ENCODE measurements at places on chromosomes 4 and X.
A peak's percentile ranks its signal among the peaks of the same experiment; 100 is the strongest.

DNA sequence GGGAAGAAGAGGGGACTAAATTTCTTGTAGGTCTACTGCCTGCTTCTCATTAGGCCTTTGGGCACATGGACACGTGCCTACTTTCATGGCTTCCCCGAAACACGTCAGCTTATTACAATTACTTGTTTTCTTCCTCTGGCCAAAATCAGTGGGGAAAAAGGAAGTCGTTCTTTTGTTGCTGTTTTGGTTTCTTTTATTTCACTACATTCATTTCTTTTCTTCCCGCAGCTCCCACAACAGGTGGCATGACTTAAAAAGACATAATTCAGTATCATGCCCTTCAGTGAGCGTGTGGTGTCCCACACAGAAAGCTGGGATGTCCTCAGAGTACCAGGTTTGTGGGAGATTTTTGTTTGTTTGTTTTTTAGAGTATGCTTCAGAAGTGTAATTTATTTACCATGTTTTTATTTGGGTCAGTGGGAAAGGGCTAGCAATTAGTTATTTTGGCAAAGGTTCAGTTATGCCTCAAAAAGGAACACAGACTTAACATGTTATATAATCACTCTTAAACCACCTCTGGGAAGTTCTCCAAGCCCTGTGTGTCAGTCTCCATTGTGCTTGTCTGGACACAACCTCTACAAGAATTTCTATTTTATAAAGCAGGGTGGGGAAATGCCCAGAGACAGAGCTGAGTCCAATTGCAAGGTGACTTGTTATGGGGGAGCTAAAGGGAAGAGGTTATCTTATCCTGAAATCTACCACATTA is 44.2 kb upstream of the SPRY1 start:
- no peak for DNase-seq

- DNase-seq, result no peak
Observed at GRCh38 chr4:13263967-13264525, 220.1 kb downstream of the RAB28 start.

- no peak for DNase-seq
Observed at GRCh38 chr4:6527683-6528595, 47.0 kb upstream of the MAN2B2 start.

DNA sequence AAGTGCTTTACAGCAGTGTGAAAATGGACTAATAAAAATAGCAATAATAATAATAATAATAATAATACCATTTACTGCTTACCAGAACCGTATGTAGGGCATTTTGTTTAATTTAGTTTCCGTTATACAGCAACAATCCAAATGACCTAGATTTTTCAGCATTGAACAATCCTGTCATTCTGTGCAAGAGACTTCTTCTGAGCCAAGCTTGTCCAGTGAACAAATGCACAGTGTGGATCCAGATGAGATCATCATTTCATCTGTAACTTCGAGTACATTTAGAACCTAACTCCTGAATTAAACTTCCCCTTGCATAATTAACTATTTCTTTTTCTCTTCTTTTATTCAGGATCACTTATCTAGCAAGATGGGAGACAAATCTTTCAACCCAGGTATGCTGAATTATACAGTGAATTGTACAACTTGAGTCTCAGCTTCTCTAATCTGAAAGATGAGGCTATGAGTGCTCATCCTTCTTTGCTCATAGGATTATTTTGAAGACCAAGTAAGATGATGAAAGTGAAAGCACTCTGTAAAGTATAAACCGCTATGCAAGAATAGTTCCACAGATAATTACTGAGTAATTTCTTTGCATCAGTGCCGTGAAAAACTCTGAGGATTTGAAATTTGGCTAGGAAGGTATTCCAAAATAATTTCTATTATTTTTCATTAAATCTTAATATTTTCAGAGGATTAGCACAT is 6.6 kb downstream of the CLNK start:
- no peak for DNase-seq

DNA sequence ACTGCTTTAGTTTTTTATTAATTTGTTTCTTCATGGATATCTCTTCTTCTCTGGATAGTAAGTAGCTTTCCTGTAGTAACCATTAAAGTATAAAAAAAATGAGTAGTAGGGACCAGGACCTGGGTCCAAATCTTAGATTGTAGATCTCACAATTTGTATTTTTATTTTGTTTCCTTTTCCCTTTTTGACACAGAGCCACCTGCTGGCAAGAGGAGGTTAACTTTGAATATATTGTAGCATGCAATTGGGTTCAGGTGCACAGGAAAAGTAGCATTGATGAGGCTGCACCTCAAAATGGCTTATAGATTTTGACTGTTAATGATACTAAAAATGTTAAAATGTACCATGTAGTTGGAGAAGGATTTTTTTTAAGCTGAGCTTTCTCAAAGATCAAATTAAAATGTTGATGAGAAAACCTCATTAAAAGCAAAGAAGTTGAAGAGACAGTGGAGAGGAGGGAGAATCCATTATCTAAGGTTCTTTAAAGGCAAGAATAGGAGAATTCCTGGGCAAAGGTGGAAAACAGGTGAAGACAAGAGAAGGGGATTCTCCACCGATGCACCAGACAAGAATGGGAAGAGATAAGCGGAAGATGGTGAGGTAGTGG is 48.3 kb upstream of the HPGDS start:
- no peak for DNase-seq

DNA sequence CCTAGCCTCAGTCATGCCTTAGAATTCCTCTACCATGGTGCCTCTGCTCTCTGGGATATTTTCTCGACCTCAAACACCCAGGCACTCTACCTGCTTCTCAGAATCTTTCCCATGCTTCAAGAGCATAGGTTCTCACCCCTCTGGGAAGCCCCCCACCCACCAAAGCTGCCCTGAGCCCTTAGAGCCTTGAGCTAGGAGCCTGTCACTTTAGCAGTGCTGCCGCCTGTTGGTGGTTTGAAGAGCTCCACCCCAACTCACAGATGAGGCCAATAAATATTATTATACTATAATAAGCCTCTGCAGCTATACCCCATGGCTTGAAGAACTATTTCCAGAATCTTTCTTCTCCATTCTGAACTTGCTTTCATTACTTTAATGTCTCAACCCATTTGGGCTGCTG is 109.7 kb downstream of the RTL5 start:
- DNase-seq, result peak; percentile 25

- no peak for DNase-seq
Observed at GRCh38 chrX:77924320-77924859, 13.9 kb downstream of the ATP7A start.

GRCh38 chr4:8700531-8700930 is 108.0 kb downstream of the CPZ start:
- DNase-seq, result no peak

DNA sequence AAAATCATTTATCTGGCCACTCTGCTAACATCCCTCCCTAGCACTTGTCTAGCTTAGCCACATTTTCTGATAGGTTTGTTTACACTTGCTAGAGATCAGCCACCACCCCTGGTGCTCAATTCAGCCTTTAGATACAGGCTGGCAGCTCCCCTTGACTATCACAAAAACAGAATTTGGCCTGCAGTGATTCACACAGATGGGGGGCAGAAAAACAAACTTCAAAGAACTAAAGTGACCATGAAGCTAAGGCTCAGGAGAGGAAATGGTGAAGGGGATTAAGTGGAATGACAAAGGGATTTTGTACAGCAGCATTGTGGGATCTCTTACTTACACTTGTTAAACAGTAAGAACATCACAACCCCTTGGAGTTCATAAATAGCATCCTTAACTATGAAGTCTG is 1718.0 kb upstream of the PCDH7 start:
- DNase-seq, result no peak

DNA sequence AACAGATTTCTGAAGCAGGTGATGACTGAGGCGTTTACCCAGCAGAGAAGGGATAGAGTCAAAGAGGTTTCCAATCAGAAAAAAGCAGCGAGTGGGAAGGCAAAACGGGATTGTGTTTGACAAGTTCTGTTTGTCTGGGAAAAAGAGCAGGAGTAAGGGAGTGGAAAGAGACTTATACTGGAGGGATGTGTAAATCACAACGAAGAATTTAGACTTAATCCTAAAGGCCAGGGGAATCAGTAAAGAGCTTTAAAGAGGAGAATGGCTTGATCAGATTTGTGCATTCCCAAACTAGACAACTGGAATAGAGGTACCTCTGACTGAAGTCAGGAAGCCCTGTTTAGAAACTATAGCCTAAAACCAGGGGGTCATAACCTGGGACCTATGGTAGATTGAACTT is 31.5 kb upstream of the LRBA start:
- no peak for DNase-seq

DNA sequence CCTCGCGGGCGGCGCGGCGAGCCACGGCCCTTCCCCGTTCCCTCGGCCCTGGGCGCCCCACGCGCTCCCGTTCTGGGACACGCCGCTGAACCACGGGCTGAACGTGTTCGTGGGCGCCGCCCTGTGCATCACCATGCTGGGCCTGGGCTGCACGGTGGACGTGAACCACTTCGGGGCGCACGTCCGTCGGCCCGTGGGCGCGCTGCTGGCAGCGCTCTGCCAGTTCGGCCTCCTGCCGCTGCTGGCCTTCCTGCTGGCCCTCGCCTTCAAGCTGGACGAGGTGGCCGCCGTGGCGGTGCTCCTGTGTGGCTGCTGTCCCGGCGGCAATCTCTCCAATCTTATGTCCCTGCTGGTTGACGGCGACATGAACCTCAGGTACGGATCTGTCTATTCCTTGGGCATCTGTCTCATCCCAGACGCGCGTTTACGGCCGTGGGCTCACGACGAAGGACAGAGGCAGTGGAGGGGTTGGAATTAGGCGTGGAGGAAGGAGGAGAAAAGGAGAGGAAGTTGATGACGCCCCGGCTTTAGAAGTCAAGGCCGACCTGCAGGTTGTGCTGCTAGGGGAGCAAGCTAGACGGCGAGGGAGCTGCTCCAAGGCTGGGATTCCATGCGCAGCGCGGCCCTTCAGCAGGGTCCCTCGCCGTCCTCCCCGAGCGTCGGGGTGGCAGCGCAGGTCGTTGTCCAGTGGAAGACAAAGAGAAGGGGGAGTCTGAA is 792 bp downstream of the SLC10A4 start:
- no peak for DNase-seq

- DNase-seq, result no peak
Observed at GRCh38 chr4:2489081-2489805, 20.3 kb downstream of the RNF4 start.

GRCh38 chr4:56286763-56287162 is 100.5 kb downstream of the AASDH start:
- DNase-seq, result no peak

GRCh38 chr4:68718447-68719074 is 48.1 kb upstream of the UGT2B15 start:
- DNase-seq, result no peak

DNA sequence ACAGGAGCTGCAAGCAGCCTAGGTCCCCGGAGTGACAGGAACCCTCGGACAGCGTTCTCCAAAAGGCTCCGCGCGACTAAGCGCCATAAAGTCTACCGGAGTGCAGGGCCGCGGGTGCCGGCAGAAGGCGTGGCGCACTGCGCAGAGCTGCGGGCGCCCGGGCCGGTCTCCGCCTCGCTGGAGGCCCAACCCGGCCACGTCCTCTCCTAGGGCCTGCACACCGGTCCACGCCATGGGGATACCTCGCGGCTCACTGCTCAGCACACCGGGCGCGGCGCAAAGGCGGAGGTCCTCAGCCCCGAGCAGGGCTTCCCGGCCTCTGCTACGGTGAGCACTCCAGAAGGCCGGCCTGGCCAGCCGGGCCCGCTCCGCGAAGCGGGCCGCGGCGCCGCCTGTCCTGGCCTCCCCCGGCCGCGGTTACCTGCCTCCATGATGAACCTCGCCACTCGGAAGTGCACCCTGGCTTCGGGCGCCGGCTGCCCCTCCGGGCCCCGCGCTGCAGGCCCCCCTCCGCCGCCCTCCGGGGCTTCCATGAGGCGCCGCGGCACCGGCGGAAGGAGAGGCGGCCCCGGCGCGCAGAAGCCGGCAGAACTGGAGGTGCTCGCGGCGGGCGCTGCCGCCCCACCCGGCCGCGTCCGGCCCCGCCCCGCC is at the start of gene CCNQ:
TSS of gene CCNQ (minus strand) at position 599 of the 651 bp plus-strand sequence. CDS start at position 533, 66 bp downstream.
- no peak for DNase-seq

GRCh38 chr4:53477636-53478035 is 100.2 kb downstream of the FIP1L1 start:
- no peak for DNase-seq

- DNase-seq, result no peak
Observed at GRCh38 chr4:170687751-170688150, 598.0 kb upstream of the AADAT start.

GRCh38 chrX:54944816-54945215 is 24.2 kb downstream of the TRO start:
- no peak for DNase-seq

DNA sequence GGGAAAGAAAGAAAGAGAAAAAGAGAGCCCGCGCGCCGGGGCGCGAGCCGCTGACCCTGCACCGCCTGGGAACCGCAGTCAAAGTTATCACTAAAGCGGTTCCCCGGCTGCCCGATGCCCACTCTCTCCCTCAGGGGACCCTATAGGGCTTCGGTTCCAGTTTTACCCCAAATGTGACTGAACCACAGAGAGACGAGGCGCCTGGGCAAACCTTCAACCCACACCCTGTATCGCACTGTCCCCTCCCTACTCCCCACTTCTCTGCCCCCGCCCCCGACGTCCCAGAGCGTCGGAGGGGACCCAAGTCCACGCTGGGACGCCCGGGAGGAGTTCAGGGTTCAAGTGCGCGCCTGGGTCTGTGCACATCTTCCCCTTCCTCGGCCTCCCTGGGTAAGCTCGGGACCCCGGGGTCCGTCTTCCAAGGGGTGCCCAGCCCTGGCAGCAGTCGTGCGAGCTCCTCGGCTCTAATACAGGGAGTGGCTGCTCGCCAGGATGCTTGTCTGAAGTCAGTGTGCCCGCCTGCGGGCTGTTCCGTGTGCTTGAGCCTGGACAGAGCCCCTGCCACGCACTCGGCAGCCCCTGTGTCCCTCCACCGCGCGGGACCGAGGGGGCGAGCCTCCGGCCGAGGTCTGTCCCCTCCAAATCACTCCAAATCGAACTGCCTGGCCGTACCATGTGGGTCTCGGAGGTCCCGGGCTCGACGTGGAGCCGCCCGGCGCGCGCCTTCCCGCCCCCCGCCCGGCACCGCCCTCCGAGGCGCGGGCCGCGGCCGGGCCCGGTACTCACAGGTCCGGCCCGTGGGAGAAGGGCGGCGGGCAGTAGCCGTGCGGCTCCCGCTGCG is 960 bp downstream of the TRPC3 start:
- DNase-seq, result peak; percentile 17

DNA sequence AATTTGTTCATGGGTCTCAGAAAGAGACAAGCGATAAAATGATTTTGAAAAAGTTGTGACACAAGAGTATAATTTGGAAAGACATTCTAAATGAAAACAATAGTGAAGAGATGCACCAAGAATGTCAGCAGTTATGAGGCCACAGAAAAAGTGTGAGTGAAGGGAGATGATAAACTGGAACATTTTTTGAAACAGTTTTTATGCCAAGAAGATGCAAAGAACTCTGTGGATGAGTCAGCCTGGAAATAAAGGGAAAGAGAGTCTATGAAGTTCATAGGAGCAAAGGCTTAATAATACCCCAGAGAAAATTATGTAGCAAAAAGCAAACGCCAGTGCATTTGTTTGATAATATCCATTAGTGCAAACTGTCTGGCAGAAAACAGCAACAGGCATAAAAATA is 188.4 kb upstream of the TBC1D9 start:
- DNase-seq, result no peak

DNA sequence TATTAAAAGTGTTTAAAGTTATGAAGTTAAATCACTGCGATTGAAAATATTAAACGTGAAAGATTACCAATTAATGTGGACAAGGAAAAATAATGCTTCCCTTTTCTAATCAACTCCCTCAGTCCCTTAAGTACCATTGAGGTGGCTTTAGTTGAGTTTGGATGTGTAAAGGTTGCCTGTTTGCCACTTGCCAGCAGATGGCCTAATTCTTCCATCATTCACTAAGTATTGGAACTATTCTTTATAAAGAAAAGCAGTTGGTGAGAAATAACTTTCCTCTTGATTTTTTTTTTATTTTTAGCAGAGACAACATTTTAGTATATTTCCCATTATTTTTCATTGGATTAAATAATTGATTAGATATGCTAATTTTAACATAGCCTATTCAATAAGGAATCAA is 295.9 kb upstream of the TACR3 start:
- DNase-seq, result no peak

Data from CD4-positive, alpha-beta T cell treated with Interleukin-15 for 1 hour (primary cell).